Occipital lobe (tissue), 3 donors: ENCODE measurements at places on chromosomes 1 and 21. TPM values are rescaled to one million over a fixed set of nuclear protein-coding genes. Genes with fewer than 3 reads are reported as not detected.
A peak's percentile ranks its signal among the peaks of the same experiment; 100 is the strongest.

- no peak for DNase-seq
Measured at GRCh38 chr1:109622895-109623294, 3.3 kb downstream of the AMPD2 start.

DNA sequence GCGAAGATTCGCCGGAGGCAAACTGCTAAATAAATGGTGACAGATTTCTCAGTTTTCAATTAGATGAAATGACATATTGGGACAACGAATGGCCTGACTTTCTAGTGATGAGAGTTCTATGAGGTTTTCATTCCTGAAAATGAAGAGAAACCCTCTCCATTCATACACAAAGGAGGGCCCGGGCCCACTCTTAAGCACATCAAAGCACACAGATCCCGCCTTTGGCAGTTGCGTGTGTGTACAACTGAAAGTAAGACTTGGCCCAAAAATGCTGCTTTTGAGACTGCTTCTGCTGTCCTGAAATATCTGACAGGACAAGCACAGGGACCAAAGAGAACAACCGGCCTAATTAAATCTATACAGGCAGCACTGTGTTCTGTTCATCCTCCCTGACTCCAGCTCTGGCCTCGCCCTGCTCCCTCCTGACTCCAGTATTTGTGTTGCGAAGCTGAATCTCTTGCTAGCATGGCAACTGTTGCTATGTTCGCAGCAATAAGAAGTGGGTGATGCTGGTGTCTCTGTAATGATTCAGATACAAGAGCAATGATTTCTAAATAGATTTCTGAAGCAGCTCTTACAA lies 7.4 kb downstream of the LRRC53 start:
- DNase-seq = peak; percentile 35

DNA sequence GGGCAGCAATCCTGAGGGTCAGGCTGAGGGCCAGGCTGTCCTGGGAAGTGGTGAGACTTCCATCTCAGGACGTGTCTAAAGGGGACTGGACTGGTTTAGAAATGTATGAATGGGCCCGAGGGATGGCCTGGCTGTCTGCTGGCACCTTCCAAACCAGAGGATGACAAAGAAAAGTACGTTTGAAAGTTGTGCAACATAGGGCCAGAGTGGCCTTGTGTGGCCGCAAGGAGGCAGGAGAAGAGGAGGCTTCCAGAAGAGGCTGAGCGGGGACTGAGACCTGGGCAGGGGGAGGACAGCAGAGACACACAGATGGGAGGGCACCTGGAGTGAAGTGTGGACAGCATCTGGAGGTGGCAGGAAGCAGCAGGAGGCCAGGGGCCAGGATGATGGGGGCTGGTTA lies 2.6 kb upstream of the SYTL1 start:
- DNase-seq = no peak

DNA sequence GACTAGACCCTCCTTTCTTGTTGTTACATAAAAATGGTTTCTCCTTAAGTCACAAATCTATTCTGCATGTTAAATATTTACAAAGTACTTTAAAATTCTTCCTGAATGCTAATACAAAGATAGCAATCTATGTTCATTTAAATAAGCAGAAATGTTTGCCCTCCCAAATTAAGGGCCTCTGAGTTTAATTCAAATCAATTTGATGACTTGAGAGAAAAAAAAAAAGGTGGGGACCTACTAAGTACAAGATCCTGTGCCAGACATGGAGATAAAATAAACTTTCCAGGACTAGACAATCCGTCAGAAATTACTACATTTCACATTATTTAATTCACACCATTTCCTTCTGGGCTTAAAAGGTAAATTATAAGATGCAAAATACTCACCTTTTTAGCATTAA lies 548.3 kb downstream of the DPYD start:
- no peak for DNase-seq

DNA sequence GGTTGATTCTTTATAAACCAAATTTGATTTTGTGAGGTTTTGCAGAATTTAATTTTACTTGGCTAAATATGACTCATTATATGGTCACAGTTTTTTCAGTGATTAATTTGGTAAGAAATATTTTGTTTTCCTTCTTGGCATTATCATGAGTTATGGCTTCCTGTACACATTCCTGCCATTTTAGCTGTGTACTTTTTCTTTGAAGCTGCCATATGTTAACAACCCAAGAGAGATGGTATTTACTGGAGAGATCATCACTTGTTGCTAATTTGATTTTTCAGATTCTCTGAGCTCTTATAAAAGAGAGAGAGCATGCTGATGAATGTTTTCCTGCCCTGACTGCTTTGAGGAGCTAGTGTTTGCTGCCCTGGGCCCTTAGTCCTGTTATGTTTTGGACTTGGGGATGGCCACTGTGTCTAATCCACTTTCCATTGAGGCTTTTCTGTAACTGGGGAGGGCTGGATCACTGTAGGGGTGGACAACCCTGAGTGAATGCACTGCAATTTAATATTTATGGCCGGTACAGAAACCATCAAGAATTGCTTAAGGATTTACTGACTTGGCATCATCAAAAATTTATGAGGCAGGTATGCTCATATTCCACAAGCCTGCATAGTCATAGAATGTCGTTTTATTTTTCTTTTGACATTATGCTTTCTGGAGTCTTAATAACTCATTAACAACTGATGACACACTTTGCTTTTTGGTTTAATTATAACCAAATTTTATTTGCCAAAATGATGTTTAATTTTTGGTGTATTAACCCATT lies 200.9 kb downstream of the DISC1 start:
- no peak for DNase-seq

- no peak for DNase-seq
Measured at GRCh38 chr1:6239950-6240768, 3.8 kb upstream of the HES3 start.

DNA sequence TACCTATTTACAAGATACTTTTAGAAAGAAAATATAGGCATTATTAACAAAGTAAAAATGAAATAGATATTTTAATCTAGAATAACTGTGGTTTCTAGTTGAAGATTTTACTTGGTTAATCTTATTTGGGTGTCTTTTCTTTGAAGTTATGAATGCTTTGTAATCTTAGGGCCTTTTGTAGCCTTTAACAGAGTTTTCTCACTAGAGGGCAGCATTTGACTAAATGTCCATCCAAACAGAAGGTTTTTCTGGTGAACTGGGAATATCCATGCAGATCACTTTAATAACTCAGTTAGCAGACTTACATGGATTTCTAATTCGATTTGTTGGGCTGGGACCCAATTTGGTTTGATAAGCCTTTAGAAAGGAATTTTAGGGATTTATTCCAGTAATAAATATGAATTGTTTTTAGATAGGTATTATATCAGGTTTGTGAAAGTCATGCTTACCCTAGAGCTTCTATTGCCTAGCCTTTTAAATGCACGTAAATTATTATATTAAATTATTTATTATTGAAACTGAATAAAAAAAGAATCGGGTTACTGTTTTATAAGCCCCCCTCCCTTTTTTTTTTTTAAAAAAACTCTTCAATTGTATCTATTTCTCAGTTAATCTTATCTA lies 119.7 kb downstream of the ZNF326 start:
- DNase-seq = no peak

DNA sequence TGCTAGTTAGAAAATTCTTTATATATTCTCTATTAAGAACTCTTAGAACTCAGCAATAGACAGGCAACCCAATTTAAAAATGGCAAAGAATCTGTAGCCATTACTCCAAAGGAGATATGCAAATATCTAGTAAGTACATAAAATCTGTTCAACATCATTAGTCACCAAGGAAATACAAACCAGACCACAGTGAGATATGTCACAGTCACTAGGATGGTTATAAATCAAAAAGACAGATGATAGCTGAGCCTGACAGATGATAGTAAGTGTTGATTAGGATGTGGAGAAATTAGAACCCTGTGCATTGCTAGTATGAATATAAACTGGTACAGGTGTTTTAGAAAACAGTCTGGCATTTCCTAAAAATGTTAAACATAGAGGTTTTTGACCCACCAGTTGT lies 26.6 kb downstream of the SRSF11 start:
- no peak for DNase-seq

DNA sequence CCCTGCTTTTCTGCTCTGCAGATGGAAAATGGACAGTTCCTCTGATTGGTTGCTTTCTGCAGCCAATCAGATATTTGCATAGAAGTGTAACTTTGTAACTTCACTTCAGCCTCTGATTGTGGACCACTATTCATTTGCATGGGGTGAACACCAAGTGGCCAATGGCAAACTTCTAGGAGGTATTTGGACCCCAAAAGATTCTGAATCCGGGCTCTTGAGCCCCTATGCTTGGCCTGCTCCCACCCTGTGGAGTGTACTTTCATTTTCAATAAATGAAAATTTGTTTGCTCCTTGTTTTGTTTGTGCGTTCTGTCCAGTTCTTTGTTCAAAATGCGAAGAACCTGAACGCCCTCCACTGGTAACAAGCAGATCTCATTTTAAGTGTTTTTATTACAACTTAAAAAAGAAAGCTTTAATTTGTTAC lies 6.4 kb upstream of the GSTM4 start:
- no peak for DNase-seq

DNA sequence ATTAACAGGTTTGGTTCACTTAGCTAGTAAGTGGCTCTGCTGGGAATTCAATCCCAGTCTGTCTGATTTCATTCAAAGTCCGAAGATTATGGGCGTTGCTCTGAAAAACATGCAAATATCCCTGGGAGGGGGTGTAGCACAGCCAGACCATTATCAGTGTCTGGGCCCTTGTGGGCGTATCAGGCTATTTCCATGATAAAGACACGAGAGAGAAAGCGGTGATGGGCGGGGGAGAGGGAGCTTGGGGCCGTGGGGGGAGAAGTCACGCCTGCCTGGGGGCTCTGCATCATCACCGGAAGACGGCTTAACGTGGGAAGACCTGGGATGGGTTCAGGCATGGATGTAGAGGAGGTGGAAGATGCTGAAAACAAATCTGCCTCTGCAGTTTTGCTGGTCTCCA lies 25.8 kb downstream of the IL6R start:
- no peak for DNase-seq

DNA sequence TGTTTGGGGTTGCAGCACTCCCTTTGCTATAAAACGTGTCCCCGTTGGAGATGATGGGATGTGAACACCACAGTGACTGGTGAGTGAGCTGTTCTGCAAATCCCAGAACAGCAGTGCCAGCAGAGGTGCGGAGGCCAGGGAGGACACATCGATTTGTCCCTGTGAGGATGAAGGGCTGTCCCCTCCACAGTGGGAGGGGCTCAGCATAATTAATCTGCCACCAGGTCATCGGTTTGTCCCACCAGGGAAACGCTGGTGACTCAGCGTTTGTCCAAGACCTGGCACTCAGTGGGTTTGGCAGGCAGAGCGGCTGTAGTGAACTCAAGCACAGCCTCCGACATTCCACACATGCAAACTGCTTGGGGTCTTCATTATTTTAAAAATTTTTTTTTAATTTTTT lies 22.8 kb upstream of the PDE9A start:
- no peak for DNase-seq

- no peak for DNase-seq
Measured at GRCh38 chr1:45730075-45730779, 20.2 kb downstream of the IPP start.

- no peak for DNase-seq
Measured at GRCh38 chr1:11543392-11543791, 64.4 kb downstream of the DISP3 start.

GRCh38 chr1:30753660-30754123 lies 3.9 kb downstream of the LAPTM5 start:
- no peak for DNase-seq

DNA sequence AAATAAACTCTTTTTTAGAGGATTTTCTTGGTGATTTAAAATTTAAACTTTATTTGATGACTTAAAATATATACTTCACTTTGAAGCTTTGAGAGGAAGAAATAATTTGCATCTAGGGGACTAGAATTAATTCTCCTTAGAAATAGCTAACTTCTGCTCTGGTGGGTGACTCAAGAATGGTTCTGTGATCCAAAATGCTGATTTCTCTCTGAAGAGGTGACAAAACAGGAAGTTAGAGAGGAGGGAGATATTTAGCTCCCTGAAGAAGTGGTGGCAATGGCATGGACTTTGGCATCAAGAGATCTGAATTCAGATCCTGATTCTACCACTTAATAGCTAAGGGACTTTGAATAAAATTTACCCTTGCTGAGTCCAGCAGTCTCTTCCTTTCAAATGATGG lies 125.8 kb upstream of the ATP1B1 start:
- DNase-seq = no peak

DNA sequence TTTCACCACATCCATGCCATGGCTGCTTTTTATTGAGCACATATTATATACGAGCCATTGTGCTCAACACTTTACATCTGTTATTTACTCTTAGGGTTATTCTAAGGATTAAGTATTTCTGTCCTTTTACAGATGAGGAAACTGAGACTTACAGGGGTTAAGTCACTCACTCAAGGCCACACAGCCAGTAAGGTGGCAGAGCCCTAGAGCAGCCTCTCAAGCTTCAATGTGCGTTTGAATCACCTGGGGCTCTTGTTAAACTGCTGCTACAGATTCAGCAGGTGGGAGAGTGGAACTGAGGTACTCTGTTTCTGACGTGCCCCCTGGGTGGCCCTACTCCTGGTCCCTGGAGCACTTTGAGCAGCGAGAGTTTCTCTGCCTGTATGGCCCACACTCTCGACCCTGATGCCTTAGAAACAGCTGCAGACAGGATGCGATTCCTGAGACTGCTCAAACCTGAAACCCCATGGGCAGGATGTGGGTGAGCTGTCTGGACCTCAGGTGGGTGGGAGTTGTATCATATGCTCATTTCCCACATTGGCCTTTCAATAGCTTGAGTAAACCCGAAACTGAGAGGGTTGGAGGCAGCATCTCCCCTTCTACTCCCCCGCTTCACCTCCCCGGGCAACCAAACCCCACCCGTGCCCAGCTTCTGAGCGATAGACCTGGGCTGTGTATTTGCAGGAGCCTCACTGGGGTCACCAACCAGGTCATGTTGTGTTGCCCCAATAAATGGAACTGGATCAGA lies 59.3 kb downstream of the MAN1C1 start:
- no peak for DNase-seq

GRCh38 chr21:15701830-15702229 lies 28.0 kb upstream of the USP25 start:
- no peak for DNase-seq

- no peak for DNase-seq
Measured at GRCh38 chr1:108114033-108114599, 86.0 kb downstream of the SLC25A24 start.

GRCh38 chr1:60390593-60391282 lies 317.2 kb upstream of the C1orf87 start:
- no peak for DNase-seq

The GRHL3 gene
- total RNA-seq = not detected

The OR10Z1 gene
- not detected for total RNA-seq

The HSD3B2 gene
- not detected for total RNA-seq

The DIRAS3 gene
- 0.94 TPM for total RNA-seq

The MEGF6 gene
- 6.4 TPM for total RNA-seq

The ADAMTSL4 gene
- total RNA-seq = 0.31 TPM

The SLC5A9 gene
- not detected for total RNA-seq
